ENCODE measurements at places on chromosomes 2 and 18.

DNA sequence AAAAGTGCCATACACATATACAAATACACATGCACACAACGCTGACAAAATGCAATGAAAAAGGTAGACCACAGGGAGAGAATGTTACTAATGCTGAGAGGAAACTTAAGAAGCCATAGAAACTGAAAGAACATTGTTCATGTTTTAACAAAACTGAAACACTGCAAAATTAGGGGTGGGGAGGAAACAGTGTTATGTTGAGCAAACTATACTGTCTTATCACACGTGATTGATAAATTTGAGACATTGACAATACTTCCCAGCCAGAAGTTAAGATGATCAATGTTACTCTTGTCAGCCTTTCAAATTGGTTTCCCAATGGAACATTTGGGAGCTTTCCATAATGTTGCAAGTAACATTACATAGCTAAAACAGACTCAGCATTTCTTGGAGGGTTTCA is 165.5 kb downstream of the L3MBTL4 start:
- no peak for DNase-seq

DNA sequence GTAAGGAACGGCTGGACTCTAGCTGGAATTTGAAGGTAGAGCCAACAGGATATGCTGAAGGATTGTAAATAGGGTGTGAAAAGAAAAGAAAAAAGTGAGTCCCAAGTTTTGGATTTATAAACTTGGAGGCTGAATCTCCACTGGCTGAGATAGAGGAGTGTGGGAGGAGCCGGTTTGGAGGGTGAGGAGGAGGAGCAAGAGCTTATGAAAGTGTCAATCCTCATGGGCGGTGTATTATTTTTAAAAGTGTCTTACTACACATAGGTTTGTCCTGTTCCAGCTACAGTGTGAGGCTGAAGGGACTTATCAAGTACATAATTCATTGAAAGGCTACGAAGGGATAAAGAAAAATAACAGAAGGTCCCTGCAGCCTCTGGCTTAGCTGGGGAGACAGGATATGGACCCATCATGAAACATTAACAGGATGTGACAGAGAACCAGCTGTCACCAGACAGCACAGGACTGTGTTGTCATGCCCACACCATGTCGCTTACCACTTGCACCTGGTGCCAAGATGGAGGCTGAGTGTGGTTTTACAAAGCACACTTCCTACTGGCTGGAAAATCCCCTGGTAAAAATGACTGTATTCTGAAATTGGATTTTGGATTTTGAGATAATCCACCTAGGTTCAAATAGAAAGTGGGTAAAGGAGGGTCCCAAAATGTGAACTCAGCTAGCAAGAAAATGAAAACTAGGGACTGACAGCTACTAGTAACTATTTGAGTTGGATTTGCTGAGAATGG is 2.5 kb upstream of the MREG start:
- DNase-seq = no peak

DNA sequence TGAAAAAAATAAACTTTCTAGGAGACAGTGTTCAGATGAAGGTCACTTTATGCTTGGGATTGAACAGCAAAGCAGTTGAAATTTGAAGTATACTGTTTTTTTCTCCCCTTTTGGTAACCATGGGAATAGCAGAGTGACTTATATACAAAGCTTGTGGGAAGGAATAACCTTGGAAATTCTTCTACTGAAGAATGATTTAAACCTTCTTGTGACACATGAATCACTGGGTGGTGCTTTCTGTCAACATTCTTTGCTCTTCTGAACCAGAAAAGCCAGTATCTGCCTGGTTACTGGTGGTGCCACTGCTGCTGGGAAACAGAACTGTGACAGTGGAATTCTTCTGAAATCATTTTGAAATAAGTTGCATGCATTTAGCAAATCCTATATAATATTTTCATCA is 39.4 kb upstream of the RND3 start:
- no peak for DNase-seq

DNA sequence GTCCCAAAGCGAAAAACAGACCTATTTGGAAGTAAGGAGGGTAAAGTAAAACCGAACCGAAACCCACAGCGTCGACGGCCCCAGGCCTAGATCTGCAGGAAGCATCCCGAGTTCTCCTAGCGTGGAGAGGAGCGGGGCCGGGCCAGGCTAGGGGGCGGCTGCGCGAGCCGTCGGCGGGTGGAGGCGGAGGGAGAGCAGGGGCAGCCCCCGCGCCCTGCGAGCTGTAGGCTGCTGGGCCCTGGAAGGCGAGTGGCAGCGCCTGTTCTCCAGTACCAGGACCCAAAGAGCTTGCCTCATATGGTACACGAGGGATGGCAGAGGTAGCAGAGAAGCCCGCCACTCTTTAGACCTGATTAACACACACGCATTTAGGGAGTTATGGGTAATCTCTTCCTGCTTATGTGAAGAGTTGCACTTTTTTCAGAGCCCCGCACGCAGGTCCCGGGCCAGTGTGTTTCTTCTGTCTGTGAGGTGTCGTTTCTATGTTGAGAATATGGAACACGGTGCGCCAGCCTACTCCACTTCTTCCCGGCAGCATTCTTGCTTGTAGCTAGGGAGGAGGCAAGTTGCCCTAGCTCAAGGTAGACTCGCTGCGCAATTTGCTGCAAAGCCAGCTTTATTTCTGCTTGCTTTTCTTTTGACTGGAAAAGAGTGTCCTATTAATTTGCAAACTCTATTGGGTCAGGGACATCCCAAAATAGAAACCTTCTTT is 71.1 kb downstream of the ARHGEF33 start:
- no peak for DNase-seq

DNA sequence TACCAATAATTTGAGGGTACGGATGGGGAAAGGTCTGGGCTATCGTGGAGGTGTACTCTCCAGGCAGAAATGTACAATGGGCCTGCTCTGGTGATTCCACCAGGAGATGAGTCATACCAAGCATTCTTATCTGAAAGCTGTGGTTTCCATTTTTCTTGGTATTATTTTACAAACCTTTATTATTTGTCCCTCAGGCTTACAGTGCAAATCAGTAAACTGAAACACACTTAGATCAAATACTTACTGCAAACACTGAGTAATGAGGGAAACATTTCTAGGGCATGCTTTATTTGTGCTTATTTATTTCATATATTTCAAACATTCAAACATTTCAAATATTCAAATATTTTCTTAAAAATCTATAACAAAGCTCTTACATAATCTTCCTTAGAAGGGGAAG is 319.8 kb downstream of the RND3 start:
- no peak for DNase-seq

DNA sequence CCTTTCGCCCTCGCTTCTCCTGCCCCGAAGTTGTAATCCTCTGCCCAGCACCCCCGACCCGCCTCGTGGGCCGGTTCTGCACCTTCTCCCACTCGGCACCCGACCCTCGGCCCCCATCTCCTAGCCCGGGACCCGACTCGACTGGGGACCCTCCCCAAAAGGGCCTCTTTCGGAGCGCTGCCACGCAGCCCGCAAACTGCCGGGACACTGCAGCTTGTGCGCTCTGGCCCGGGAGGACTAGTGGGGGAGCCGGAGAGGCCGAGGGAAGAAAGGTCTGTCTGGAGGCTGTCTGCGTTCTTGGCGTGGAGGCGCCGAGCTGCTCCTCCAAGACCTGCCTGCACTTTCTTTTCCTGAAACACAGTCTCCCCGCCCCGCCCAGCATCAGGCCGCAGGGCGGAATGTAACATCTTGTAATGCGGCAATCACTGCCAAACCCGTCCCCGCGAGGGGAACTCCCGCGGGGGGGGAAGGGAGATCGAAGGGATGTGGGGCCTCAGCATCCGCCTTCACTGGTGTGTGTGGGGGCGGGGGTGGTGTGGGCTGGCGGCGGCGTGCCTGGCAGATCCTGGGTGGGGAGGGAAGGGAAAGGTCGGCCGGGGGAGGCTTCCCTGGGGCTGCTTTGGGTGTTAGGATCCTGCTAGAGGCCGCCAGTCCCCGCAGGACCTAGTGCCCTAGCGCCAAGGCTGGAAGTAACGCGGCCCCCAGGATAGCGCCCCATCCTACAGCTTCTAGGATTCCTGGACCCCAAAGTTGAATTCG is 7.4 kb downstream of the DLX2 start:
- peak; percentile 51 for DNase-seq

DNA sequence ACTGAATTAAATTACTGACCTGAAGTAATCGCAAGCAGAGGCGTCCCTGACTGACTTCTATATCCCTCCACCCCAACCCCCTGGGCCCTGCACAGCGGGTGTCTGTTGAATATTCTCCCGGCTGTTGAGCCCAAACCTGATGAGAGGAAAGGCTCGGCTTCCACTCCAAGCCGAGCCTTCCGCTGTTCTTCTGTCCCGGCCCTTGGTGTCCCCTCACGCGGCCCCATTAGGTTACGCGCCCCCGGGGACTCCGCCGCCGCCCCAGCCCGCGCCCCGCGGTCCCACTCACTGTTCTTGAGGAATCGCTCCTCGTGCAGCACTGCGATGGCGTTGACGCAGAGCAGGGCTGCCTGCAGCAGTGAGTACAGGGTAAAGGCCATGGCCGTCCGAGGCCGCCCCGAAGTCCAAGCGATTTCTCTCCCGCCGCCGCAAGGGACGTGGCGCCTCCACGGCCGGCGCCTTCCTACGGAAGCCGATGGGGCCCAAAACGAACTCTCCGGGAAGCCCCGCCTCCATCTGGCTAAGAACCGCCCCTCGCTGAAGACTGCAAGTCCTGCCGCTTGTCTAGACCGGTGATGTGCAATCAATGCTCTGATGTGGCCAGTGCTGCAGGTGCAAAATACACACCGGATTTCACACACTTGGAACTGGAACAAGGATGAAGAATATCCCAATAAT is at the start of gene IER3IP1:
IER3IP1 (minus strand) TSS at position 467 of the 678 bp plus-strand sequence; CDS start at position 380, 87 bp downstream.
- DNase-seq = peak; percentile 78

- no peak for DNase-seq
These were observed 1009.9 kb upstream of the CNTNAP5 start for GRCh38 chr2:123015186-123015585.

- no peak for DNase-seq
These were observed 20.0 kb upstream of the SIX2 start for GRCh38 chr2:45029215-45029614.

DNA sequence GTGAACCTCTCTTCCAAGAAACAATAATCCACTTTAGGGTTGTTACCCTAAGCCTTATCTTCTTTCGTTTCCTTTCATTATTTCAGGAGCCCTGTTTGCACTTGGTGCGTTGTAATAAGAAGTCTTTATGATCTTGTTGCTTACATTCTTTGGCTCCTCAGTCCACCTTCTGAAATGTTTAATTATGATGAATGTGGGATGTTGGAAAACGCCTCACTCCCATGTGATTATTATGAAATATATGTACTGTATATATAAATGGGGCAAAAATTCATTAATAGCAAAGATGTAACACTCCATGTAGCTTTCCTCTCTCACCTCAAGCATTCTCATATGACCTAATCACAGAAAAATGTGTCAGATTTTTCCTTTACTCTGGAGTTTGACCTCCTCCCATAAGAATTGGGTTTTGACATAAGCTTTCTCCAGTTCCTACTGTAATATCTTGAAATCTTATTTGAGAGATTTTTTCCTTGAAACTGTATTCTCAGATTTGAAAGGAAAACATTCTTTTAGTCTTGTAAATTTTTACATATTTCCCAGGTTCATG is 397.2 kb upstream of the FANCL start:
- DNase-seq = no peak

DNA sequence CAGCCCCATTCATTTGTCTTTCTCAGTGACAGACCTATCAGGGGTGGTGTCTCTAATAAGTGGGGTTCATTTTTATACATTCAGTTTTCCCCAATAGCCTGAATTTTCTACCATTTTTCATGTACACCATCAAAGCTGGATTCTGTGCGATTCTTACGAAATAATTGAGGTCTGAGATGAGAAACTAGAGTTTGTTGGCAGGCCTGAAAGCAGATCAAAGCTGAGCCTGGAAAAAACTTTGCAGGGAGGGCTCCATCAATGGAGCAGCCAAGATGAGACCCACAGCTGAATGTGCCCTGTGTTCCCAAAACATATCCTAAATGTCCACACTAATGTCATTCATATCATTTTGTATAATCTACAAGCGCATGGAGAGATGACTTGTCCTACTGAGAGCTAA is 4.5 kb upstream of the TMEM200C start:
- DNase-seq = no peak

- no peak for DNase-seq
These were observed 35.4 kb upstream of the DARS1 start for GRCh38 chr2:136020831-136021230.

DNA sequence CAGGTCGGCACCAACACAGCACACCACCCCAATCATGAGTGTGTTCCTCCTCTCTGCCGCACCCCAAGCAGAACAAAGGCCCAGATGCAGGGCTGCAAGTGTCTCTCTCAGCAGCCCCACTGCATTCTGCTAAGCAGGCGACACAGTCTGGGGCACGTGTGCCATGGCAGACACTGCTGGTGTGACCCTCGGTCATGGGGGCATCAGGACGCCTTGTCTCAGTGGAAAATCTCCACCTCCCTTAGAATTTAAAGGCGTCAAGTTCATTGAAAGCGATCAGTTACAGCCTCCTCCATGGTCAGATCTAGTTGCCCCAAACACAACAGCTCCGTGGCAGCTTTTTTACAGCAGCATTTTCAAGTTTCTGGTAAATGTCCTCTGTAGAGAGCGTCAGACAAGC is 57.2 kb downstream of the ADNP2 start:
- no peak for DNase-seq

- no peak for DNase-seq
These were observed 1.2 kb downstream of the PIEZO2 start for GRCh38 chr18:11147962-11148679.

- no peak for DNase-seq
These were observed 65.7 kb upstream of the CHMP1B start for GRCh38 chr18:11785444-11786055.

- DNase-seq = no peak
These were observed 143.0 kb upstream of the SLC1A4 start for GRCh38 chr2:64846177-64846576.

DNA sequence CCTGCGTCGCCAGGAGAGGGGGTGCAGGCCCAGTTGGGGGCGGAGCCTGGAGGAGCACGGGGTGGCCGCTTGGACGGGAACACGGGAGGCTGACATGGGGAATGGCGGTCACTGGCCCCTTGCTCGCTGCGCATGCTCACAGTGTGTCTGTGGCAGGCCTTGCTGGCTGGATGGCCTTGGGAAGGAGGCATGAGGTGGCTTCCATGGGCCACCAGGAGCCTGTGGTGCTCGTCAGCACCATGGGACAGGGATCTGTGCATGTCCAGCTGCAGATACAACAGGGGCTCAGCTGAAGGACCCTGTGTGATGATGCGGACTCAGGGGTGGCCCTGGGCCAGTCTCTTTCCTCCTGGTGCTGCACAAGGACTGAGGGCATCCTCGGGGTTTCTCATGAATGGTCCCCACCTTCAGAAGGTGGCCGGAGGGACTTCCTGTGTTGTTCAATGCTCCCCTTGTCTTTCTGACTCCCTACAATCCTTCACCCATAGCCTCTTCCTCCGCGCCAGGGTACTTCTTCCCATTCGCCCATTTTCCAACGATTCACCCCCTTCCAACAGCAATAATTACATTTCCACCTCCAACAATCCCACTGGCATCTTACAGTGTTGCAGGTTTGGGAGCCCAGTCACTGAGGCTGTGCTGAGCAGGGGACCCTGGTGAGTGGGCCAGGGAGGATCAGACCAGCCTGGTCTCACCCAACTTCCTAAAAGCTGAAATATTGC is 3.4 kb upstream of the SP140L start:
- DNase-seq = no peak

Measured in AG04450 (cell line).